ENCODE measurements at places on chromosomes 13 and 19.

GRCh38 chr13:82248762-82249161 lies 1633.5 kb downstream of the SLITRK1 start:
- no peak for DNase-seq

DNA sequence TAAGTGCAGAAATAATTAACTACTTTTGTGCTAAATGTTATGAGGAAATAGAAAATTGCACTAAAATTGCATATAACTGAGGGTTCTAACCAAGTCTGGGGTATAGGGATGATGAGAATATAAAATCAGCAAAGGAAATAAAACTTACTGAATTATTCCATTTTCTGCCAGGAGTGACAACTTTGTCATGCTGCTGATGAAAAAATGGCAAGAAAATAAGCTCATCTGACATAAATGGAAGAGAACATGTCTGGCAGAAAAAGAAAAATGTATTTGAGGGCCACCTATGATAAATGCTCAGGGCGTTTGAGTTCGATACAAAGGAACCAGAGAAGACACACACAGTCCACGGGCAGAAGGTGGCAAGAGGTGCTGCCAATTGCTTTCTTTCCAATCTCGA lies 78.2 kb downstream of the LHFPL6 start:
- no peak for DNase-seq

GRCh38 chr19:30523791-30524190 lies 151.6 kb downstream of the ZNF536 start:
- DNase-seq, result no peak

GRCh38 chr19:18895824-18896341 lies at the start of gene CERS1:
Gene CERS1, minus strand, starts transcription at chr19:18896158. Its CDS starts 86 bp downstream, at chr19:18896072.
- DNase-seq, result no peak

GRCh38 chr19:33458807-33459206 lies 62.8 kb downstream of the PEPD start:
- DNase-seq, result no peak

DNA sequence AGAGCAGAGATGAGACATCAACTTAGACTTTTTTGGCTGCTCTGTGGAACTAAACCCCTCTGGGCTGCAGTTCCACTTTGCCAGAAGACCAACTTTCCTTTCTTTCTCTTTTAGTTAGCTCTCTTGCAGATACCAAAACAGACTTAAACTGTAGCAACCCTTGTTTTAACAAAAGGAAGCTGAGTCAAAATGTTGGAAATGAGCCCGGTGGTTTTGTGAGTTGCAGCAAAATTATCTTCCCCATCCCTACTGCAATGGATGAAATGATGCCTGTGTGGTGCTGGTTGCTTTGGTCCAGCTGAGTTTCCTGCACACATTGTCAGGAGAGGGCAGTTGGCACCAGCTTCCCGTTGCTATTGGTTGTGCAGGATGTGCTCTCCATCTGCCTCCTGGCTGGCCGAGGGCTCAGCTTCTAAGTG lies 115.3 kb downstream of the LRCH1 start:
- DNase-seq, result no peak

GRCh38 chr13:36454987-36455386 lies 22.7 kb downstream of the CCNA1 start:
- no peak for DNase-seq

DNA sequence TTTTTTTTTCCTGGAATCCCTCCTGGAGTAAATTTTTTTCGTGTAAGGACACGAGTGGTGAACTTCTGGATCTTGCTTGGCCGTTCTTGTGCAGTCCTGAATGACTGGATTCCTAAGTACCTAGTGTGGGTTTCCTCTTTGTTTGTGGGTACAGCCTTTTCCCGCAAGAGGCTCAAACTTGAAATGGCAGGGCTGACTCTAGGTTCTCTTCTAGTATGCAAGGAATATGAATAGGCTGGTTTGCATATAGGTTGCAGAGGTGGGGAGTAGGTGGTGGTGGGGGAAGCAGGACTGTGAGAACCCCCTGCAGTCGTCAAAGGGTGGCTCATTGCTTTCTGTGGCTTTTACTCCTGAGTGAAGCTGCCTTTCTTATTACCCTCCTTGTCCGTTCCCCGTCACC lies 13.6 kb downstream of the UBAC2 start:
- DNase-seq, result no peak

- no peak for DNase-seq
Measured at GRCh38 chr13:113637262-113638160, 20.5 kb downstream of the ATP4B start.

GRCh38 chr13:60662595-60662994 lies 265.6 kb downstream of the TDRD3 start:
- no peak for DNase-seq

- DNase-seq, result no peak
Measured at GRCh38 chr19:19468424-19469050, 46.8 kb downstream of the TSSK6 start.

DNA sequence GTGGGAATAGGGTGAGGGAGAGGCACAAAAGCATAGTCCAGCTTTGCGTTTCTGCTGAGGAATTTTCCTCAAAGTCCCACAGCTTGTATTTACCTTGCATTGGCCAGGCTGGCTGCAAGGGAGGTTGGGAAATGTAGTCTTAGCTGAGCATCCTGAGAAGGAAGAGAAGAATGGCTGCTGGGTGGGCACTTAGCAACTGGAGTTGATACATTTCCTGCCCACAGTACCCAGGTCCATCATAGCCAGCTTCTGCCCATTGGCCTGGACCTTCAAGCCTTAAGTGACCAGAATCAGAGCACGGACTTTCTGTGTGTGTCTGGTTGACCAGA lies 112.4 kb downstream of the SIPA1L3 start:
- DNase-seq, result no peak

- no peak for DNase-seq
Measured at GRCh38 chr19:50784710-50785109, 5.5 kb upstream of the ACP4 start.

GRCh38 chr13:33341861-33342452 lies 56.4 kb upstream of the STARD13 start:
- no peak for DNase-seq

Data from posterior cingulate gyrus (tissue), 11 donors.